ENCODE measurements at places on chromosomes 16 and 17. TPM values are rescaled to one million over a fixed set of nuclear protein-coding genes. Genes with fewer than 3 reads are reported as not detected.

GRCh38 chr16:747978-748746 lies 7.4 kb upstream of the CIAO3 start:
- H3K36me3 ChIP-seq, result no peaks in the 10 kb centered on the region
- no peak overlapping the region for H3K4me3 ChIP-seq
- peaks cover 2% of the 10 kb centered on the region for H3K4me1 ChIP-seq
- H3K27me3 ChIP-seq, result peaks cover 8% of the 10 kb centered on the region
- no peak for DNase-seq
- H3K27ac ChIP-seq, result no peak overlapping the region

GRCh38 chr16:9661336-9662017 lies 520.8 kb downstream of the GRIN2A start:
- H3K27me3 ChIP-seq, result no peaks in the 10 kb centered on the region
- no peak for DNase-seq

GRCh38 chr17:59483860-59484259 lies 81.5 kb upstream of the DHX40 start:
- H3K27ac ChIP-seq, result no peak overlapping the region
- H3K4me1 ChIP-seq, result no peaks in the 10 kb centered on the region
- no peak overlapping the region for H3K4me3 ChIP-seq
- peaks cover 45% of the 10 kb centered on the region for H3K27me3 ChIP-seq
- no peaks in the 10 kb centered on the region for H3K36me3 ChIP-seq
- DNase-seq, result no peak

GRCh38 chr17:36932694-36933511 lies 4.4 kb upstream of the LHX1 start:
- H3K27me3 ChIP-seq, result peaks cover 88% of the 10 kb centered on the region
- DNase-seq, result no peak
- peak overlapping the region; percentile 10 for H3K4me3 ChIP-seq
- peaks cover 1% of the 10 kb centered on the region for H3K36me3 ChIP-seq

TCAP gene
- 1.3 TPM for total RNA-seq

OR3A3 gene
- not detected for total RNA-seq

Measured in osteocyte (in vitro differentiated cells).